ENCODE measurements at places on chromosomes 13 and 19. TPM values are rescaled to one million over a fixed set of nuclear protein-coding genes. Genes with fewer than 3 reads are reported as not detected.

The ZNF559 gene
- total RNA-seq, result 42.8 TPM

The HCN2 gene
- total RNA-seq, result 6.1 TPM

The RDH8 gene
- not detected for total RNA-seq

The EXOC3L2 gene
- not detected for total RNA-seq

The CD209 gene
- total RNA-seq, result 0.82 TPM

The GSX1 gene
- total RNA-seq, result 0.41 TPM

The LRRC8E gene
- not detected for total RNA-seq

The BEST2 gene
- not detected for total RNA-seq

The FBXW9 gene
- 6.5 TPM for total RNA-seq

The ADGRE2 gene
- under 0.01 TPM for total RNA-seq

The PSG2 gene
- total RNA-seq, result not detected

The FGF21 gene
- total RNA-seq, result not detected

The AZU1 gene
- 0.41 TPM for total RNA-seq

The AMER2 gene
- 143 TPM for total RNA-seq

The PDX1 gene
- not detected for total RNA-seq

The NRTN gene
- not detected for total RNA-seq

The HRC gene
- 0.41 TPM for total RNA-seq

The RASAL3 gene
- 0.41 TPM for total RNA-seq

The ERF gene
- total RNA-seq, result 7.7 TPM

The CCDC194 gene
- not detected for total RNA-seq

The CCDC8 gene
- 2.4 TPM for total RNA-seq

The CEACAM21 gene
- total RNA-seq, result 1.2 TPM

The POSTN gene
- total RNA-seq, result 2.0 TPM

The CEBPA gene
- 1.6 TPM for total RNA-seq

The MIR17HG gene
- 42.8 TPM for total RNA-seq

The LRRC25 gene
- 0.41 TPM for total RNA-seq

The USHBP1 gene
- 0.82 TPM for total RNA-seq

The PSG3 gene
- total RNA-seq, result not detected

The PCDH8 gene
- 72.2 TPM for total RNA-seq

The DHDH gene
- not detected for total RNA-seq

The VSTM1 gene
- total RNA-seq, result not detected

The RTBDN gene
- 1.6 TPM for total RNA-seq

The BABAM1 gene
- total RNA-seq, result 66.9 TPM

The C19orf33 gene
- total RNA-seq, result 0.82 TPM

The FGF22 gene
- total RNA-seq, result under 0.01 TPM

The RBM42 gene
- total RNA-seq, result 21.6 TPM

The CNN1 gene
- total RNA-seq, result 1.2 TPM

The CERS4 gene
- 57.9 TPM for total RNA-seq

The METTL21C gene
- 0.41 TPM for total RNA-seq

The JSRP1 gene
- 2.0 TPM for total RNA-seq

The LAIR1 gene
- 1.6 TPM for total RNA-seq

The ZNF471 gene
- total RNA-seq, result 12.6 TPM

The ZNF85 gene
- total RNA-seq, result 26.9 TPM

All from frontal cortex (tissue), 4 donors.